ENCODE measurements at places on chromosomes 1 and 21. TPM values are rescaled to one million over a fixed set of nuclear protein-coding genes. Genes with fewer than 3 reads are reported as not detected.

DNA sequence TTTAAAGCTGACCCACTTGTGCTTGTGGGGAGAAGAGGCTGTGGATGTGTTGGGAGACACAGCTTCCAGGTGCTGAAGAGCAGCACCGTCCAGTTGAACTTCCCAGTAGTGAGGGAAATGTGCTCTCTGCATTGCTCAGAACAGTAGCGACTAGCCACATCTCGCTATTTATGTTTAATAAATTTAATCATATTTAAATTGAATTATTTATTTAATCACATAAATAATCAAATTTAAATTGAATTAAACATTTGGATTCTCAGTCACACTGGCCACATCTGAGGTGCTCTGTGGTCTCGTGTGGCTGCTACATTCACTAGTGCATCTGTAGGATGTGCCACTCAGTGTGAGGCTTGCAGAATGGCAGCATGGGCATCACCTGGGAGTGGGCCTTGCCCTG lies 20.1 kb downstream of the NTPCR start:
- no peak for DNase-seq

DNA sequence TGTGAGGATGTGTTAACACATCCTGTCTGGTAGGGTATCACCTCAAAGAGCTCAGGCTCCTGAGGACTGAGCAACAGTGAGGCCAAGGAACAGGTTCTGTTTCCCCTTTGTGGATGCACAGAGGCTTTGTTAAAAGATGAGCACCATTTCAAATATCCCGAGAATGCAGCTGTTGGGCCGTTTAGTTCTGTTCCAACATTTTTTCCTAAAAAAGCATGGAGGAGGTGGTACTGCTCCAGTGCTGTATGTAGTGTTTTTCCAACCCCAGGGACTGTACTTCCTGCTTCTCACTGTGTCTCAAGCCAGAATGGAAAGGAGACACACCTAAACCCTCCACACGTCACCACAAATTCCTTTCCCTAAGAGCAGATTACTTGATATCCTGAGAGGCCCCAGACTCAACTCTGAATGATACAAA lies 53.8 kb upstream of the BCL10 start:
- DNase-seq: no peak

DNA sequence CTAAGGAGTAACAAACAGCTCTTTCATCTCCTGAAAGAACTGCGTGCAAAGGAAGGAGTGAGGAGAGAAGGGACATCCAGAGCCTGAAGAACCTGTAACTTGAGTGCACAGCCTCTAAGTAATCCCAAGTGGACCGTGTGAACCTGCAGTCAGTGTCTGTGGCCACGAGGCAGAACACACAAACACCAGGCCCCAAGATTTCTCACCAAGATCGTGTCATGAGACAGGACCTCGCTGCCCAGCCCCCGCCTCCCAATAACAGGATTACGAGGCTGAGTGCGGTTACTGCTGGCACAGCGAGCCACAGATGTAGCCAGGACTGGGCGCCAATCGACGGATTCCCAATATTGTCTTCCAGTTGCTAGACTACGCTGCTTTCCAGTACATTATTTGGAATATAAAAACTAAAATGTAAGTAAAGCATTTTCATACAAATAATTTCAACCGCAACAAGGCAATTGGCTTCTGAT lies 101.3 kb upstream of the SLC25A33 start:
- DNase-seq: no peak

GRCh38 chr1:203906932-203907331 lies 45.5 kb downstream of the SNRPE start:
- DNase-seq: no peak

GRCh38 chr1:231786126-231786525 lies 159.5 kb downstream of the DISC1 start:
- DNase-seq: no peak

DNA sequence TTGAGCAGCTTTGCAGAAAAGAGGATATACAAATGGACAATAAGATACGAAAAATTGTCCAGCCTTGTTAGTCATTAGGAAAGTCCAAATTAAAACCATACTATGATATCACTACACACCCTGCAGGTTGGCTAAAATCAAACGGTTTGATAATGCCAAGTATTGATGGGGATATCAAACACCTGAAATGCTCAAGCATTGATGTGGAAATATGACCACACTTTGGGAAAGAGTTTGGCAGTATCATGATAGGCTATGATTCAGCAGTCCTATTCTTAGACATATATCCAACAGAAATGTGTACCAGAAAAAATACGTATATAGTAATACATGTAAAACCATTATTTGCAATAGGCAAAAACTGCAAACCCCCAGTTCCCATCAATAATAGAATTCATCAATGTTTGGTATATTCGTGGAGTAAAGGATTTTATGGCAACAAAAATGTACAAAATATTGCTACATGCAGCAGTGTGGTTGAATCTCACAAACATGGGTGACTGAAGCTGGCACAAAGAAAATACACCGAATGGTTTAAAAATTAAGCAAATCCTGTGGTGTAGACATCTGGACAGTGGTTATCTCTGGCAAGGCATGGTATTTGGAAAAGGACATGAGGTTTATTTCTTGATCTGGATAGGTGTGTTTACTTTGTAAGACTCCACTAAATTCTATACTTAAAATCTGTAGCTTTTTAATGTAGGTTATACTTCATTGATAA lies 243.2 kb downstream of the FGGY start:
- no peak for DNase-seq

DNA sequence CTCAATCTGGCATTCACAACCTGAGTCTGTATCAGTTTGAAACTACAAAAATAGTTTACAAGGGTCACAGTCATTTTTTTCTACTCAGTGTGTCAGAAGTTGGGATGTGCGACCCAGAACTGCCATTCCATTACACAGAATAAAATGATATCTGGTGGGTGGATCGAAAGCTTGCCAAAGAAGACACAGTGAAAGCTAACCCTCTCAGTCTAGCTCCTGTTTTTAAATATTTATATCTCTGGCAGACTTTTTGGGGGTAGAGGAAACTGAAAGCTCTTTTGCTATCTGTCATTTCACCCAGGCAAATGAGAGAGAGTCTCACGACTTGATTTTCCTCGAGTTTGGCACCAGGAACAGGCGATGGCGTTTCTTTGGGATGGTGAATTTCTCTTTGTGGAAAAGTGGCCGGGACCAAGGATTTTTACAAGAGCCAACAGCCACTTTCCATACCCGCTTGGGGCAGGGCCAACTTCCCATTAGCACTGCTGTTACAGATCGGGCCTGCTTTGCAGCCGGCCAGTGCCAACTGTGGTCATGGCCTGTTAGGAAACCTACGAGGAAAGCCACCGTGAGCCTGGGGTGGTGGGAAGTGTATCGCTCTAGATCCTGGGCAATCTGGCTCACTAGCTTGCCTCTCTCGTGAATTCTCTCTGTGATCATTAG lies 185.5 kb upstream of the NFIA start:
- DNase-seq: no peak

DNA sequence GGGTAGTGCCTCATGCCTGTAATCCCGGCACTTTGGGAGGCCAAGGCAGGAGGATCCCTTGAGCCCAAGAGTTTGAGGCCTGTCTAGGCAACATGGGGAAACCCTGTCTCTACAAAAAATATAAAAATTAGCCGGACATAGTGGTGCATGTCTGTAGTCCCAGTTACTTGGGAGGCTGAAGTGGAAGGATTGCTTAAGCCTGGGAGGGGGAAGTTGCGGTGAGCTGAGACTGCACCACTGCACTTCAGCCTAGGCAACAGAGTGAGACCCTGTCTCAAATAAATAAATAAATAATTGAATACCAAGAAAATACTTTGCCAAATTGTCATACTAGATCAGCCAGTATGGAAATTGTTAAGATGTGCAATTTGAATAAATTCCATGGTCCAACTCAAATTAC lies 5.9 kb upstream of the RBBP5 start:
- DNase-seq: no peak

DNA sequence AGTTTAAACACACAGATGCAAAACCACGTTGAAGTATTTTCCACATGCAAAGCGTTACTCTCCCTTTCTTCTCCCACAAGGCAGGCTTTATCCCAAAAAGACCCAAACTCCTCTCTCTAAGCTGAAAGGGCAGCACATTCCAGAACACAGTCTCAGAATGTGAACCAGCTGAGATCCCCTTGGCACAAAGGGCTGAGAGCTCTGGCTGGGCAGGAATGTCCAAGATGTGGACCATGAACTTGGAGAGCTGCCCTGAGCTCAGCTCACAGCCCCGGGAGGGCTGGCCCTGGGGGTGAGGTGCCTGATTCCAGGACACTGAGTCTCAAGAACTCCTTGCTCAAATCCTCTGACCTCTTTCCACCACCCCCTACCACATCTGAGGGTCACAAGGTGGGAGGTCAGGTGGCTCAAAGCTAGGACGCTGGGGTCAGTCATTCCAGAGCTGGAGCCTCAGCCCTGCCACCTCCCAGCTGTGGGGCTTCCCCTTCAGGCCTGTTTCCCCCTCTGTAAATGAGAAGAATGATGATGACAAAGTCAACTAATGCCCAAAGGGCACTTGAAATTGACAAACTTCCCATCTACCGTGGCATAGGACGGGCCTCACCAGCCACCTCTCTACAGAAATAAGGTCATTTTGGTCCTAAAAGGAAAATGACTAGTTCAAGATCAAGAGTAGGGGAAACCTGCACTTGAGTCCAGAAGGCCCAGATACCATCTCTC lies 11.5 kb downstream of the ALDH4A1 start:
- DNase-seq: no peak

- no peak for DNase-seq
These were observed 172.4 kb downstream of the NFIA start for GRCh38 chr1:61254634-61255357.

- no peak for DNase-seq
These were observed 153.8 kb downstream of the MRPL39 start for GRCh38 chr21:25453524-25453923.

DNA sequence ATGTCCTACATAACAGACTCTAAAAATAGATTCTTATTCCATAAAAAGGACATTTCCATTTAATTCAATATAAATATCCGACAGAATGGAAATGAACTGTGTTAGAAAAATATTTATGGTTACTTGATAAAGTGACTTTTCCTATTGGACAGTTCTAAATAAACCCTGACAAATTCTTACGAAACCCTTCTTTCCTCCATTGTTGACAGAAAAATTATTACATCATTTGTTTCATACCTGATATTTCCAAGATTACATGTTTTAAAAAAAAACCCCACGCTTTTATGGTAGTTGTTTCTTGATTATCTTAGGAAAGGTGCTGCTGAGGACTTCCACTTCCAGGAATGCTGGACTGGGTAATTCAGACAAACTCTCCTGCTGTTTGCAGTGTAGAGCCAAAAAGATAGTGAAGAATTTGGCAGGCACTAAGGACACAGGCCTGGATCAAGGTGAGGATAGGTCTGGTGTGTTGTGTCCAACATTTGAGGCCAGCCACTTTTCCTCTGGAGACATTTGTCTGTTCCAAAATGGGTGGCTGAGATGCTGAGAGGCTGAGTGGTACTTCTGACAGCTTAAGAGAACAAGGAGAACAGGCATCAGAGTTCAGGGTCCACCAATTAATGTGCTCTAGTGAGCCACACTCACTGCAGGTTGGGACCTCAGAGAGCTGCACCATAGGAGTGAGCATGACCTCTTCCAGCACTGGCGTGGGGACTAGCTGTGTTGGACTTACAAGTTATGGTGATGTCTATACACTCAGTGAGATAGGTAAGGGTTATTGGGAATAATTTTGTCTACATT lies 7.0 kb upstream of the C1orf116 start:
- no peak for DNase-seq

DNA sequence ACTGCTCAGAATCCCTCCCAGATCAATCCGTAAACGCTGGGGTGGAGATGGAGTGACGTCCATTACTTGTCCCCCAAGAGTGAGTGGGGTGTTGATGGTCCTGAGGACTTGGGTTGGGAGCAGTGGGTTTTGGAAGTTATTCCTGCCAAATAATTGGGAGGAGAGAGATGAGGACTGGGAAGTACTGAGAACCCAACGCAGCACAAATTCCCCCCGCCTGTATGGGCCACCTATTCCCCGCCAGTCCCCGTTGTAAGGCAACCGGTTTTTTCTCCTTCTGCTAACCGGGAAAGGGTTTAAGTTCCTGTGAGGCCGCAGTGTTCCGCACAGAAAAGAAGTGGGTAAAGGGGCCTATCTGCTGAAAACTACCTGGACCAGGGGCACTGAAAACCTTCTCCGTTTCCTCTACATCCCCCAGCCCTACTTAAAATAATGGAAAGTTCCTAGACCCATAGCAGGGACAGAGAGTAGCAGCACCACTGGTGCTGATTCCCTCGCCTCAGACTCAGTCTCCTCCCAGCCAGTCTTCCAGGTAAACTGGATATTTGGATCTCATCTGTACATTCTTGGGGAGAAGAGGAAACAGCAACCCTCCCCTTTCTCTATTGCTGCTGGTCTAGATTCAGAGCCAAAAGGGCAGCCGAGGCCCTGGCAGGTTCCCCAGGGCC lies 738 bp downstream of the LURAP1 start:
- no peak for DNase-seq

The SHE gene
- not detected for total RNA-seq

The SYT14 gene
- total RNA-seq: not detected

The DAP3 gene
- total RNA-seq: 136 TPM

The COL9A2 gene
- 2.8 TPM for total RNA-seq

The C1QA gene
- 1.2 TPM for total RNA-seq

The UBR4 gene
- 152 TPM for total RNA-seq
